ENCODE measurements at places on chromosomes 2 and 18. TPM values are rescaled to one million over a fixed set of nuclear protein-coding genes. Genes with fewer than 3 reads are reported as not detected.

NDC80 gene
- 2.9 TPM for total RNA-seq

OTOS gene
- not detected for total RNA-seq

TEX261 gene
- total RNA-seq, result 44.8 TPM

PPP1R1C gene
- 1.9 TPM for total RNA-seq

TMEM37 gene
- total RNA-seq, result not detected

HOXD13 gene
- not detected for total RNA-seq

FAHD2B gene
- total RNA-seq, result 6.2 TPM

ASXL3 gene
- 1.6 TPM for total RNA-seq

GCA gene
- total RNA-seq, result 5.7 TPM

Data from hair follicle dermal papilla cell (primary cell).